Globus pallidus (tissue), 1 donor: ENCODE measurements at places on chromosomes 5 and 9.
A peak's percentile ranks its signal among the peaks of the same experiment; 100 is the strongest.

DNA sequence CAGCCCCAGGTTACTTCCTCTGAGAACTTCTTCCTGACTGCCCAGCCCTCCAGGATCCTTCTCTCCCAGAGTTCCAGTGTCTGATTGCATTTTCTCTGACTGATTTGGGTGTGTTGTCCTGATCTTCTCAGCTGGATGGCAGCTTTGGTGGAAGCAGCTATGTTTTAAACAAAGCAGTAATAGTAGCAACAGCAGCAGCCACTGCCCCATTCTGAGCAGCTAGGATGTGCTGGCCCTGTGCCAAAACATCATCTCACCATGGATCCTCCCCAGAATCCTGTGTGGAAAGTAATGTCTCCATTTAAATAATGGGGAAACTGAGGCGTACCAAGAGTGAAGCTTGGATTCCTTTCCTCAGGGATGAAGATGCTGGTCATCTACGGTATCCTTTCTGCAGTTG, 46.4 kb upstream of the PSD2 start:
- DNase-seq: no peak

DNA sequence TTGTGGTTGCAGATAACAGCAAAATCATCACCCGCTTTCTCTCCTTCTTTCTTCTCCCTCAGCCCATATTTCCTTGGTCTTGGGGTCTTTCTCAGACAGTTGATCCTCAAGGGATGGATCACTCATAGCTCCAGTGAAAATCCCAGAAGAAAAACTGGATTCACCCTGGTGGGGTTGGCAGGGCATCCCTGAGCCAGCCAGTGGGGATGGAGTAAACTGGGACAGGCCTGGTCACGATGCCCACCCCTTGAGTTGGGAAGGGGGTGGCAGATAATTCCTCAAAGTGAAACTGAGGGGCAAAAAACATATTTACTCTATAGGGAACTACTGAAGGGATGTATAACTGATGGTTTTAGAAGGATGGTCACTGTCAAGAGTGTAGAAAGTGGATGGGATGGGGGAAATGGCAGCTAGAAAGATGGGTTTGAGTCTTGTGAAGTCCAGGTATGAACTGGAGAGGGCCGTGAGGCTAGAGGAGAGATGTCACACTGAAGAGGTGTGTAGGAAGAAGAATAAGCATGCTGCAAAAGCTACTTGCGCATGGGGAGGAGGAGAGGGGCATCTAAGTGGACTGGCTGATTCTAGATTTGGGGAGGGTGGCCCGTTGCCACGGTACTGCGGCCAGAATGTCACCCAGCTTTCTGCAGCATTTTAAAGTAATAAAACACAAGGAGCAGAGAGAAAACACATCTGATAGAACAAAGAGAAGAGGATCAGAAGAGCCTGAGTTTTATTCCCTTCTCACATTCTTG, 162.8 kb downstream of the PJA2 start:
- no peak for DNase-seq

- DNase-seq: no peak
These were observed 131.1 kb upstream of the MOCS2 start for GRCh38 chr5:53240661-53241060.

DNA sequence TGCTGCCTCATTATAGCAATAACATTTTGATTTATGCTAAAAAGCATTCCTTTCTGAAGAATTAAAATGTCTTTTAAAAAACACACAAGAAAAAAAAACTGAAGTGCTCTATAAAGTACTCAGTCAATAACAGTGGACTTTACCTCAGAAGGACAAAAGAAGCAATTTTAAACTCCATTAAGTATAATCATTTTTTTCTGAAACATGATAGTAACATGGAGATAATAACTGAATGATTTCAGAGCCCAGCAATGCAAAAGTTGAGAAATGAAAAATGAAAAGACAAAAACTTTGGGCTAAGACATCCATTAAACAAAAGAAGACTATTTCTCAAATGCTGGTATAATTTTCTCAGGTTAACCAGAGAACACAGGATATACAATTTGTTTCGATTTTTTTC, 78.7 kb downstream of the RFX3 start:
- no peak for DNase-seq

DNA sequence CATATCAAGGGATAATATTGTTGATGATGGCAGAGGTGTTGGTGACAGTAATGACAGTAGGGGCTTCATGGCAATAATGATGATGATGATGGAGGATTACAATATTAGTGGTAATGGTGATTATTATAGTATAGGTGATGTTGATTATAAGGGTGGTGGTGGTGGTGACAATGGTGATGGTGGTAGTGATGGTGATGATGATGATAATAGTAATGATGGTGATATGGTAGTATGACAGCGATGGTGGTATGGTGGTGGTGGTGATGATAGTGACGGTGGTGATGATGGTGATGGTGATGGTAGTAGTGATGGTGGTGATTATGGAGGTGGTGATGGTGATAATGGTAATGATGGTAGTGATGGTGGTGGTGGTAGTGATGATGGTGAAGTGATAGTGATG, 13.6 kb downstream of the KCNIP1 start:
- no peak for DNase-seq

- DNase-seq: peak; percentile 47
These were observed 11.6 kb upstream of the IL12B start for GRCh38 chr5:159341906-159342310.

DNA sequence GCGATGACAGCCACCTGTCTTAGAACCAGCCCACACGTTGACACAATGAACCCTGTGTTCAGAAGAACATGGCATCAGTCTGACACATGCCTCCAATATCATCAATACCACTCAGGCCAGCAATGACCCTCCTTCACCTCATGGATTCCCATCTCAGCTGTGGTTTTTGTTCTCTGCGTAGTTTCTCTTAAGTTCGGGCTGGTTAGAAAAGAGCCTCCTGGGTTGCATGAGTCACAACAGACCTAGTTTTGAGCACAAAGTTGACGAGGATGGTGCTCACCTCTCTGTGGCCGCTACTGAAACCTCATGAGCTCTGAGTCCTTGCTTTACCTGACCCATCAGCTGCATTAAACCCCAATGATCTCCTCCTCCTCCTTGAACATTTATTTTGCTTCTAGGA, 299.9 kb downstream of the SPOCK1 start:
- DNase-seq: no peak

- no peak for DNase-seq
These were observed 21.7 kb downstream of the ARHGEF28 start for GRCh38 chr5:73647721-73648120.

DNA sequence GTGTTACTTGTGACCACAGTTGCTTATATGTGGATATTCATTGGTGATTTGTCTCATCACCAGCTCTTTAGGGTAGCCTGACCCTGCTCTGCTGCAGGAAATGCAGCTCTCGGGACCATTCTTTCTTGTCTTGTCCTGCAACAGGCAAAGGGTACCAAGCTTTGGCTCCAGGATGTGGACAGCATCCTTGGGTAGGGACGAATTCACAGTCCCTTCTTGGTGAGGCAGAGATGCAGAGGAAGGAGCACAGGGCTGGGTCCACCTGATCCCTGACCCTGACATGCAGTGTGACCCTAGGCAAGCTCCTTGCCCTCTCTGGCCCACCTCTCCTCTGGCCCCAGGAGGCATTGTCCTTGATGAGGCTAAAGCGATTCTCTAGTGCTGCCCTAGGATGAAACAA, 37.0 kb upstream of the SYNPO start:
- no peak for DNase-seq

DNA sequence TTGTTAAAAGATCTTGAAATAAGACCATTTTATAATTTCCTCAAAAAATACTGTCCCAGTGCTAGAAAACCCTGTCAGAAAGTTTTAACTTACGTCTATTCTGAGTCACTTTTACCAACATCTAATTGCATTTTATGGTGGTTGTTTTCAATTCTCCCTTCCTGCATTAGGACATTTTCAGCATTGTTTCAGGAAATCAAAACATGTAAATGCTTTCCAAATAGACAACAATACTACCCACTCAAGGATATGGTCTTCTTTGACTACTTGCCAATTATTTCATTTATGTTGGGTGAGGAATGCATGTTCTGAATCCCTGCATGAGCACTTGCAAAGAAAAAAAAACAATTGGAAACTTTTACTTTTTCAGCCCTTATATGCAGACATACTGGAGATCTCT, 284.6 kb upstream of the PDE4D start:
- no peak for DNase-seq

- no peak for DNase-seq
These were observed 5.2 kb upstream of the FCN1 start for GRCh38 chr9:134922932-134923240.

- no peak for DNase-seq
These were observed 363.4 kb downstream of the NPR3 start for GRCh38 chr5:33074548-33074947.

GRCh38 chr9:115880221-115880885, 273.2 kb upstream of the PAPPA start:
- no peak for DNase-seq

DNA sequence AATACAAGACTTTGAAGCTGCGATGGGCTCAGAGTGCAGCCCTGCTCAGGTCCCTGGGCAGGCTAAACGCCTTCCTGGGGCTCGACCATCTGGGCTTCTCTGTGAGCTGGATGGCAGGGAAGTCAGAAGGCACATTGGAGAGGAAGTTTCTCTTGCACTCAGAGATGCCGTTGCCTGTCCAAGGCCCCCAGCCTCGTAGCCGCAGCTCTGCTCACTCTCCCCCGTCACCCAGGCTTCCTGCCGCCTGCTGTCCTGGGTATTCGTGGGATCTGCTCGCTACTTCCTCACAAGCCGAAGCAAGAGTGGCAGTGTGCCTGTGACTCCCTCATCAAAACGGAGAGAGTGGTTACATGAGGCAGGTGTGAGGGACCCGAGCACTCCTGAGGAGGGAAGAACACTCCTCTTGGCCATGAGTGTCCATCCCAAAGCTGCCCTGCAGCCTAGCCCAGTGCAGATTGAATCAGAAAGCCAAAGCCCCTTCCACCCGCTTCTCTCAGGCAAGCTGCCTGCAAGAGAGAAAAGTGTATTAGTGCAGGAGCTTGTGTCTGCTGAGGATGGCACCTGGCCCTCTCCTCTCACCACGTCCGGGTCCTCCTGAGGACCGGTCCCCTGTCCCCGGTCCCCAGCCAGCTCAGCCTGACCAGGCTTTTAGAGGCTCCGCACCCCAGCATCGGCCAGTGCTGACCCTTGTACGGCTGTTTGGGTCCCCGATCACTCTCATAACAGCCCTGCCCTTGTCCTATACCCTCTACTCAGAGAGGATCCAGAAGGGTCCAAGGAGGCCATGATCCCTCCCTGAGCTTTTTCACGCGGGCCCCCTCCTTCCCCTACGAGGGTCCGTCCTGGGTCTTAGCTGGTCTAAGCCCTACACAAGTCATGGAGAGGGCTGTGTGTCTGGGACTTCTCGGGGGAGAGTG, 7.3 kb downstream of the FCN2 start:
- DNase-seq: no peak

DNA sequence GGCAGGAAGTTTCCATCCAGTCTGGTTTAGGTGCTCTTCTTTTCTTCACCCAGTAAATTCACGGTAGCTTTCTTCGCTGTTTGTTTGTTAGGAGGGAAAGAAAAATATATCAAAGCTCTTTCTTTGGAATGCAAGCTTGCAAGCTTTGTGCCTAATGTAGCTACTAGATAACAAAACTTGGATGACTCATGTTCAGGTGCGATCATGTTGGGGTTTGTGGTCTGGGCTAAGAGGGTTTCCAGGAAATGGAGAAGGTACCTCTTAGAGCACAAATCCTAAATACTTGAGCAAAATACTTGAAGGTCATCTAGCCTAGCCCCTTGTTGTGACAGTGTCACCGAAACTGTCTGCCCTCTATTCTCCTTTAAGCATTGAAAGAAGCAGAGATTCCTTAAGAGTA, 17.7 kb downstream of the SRP19 start:
- DNase-seq: no peak

DNA sequence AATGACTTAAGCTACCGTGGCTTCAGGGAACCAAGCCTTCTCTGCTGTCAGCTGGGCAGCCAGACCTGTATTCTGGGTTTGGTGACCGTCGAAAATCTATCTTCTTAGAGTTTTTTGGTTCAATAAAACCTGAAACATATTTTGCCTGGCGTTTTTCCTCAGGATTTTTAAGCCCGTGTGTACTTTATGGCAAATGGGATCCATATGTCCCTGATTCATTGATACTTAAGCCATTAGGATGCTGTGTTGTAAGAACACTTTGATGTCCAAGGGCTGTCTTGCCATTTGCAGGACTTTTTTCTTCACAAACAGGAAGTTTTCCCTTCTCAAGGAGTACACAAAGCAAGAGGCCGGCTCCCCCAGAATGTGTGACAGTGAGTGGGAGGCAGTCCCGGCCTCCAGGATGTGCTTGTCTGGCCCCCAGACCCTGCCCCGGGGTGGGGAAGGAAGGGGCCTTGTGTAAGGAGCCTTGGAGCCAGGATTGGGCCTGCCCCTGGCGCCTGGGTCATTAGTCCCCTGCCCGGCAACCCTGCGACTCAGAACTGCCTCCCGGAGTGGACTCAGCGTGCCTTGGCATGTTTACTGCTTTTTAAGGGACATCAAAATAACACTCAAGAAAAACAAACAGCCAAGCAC, 83.4 kb upstream of the SMIM23 start:
- DNase-seq: no peak

- DNase-seq: no peak
These were observed 168.5 kb downstream of the SLC24A2 start for GRCh38 chr9:19620326-19620725.

DNA sequence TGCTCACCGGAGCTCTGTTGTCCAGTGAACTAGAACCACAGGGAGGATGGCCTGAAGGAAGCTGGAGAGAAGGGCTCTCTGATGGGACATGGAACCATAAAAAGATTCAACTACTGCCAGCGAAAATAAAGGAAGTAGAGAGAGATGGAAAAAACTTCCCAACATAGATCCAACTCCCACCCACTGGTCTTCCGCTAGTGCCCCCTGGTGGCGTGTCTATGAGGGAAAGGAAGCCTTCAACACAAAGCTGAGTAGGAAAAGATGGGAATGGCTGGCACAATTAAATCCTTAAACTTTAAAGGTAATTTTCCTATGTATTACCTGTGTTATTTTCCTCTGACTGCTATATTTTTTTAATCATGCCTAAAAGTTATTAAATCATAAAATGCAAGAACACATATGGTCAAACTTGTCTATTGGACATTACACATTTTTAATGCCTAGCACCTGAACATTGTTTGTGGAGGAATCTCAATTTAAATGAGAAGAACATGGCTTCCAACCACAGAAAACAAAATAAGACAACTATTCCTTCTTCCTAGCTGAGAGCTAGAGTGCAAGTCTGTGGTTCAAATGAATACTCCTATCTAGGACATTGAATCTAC, 51.5 kb downstream of the CEP120 start:
- DNase-seq: peak; percentile 24

DNA sequence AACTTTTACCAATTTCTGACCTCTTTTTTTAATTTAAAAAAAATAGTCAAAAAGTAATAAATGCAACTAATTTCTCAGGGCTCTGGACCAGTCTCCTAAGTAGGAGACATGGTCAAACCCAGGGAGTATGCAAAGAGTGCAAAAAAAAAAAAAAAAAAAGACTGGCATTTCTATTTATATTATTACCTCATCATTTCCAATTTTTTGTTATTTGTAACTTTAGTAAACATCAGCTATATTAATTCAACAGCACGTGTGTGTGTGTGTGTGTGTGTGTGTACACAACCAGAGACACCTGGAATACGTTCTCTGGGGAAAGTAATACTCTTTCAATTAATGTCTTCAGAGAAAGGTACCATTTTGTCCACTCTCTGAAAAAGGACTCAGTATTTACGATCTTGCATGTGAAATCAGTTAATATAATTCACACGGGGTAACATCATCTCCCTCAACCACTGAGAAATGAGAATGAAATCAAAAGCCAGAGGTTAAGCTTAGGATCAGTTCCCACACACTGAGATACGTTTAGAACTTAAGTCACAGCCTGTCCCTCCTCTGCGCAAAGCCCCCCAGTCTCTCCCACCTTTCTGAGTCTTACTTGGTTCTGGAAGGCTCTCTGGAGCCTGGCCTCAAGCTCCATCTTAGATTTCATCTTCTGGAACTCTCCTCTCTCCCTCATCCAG, 21.9 kb downstream of the ZNF608 start:
- no peak for DNase-seq

- no peak for DNase-seq
These were observed 893 bp upstream of the ABLIM3 start for GRCh38 chr5:149140197-149141002.
